Activated CD4-positive, alpha-beta T cell treated with anti-CD3 and anti-CD28 coated beads, Interleukin-2, amount 50 U/mL, for 4 hours (primary cell): ENCODE measurements at places on chromosomes 2 and 18.

DNA sequence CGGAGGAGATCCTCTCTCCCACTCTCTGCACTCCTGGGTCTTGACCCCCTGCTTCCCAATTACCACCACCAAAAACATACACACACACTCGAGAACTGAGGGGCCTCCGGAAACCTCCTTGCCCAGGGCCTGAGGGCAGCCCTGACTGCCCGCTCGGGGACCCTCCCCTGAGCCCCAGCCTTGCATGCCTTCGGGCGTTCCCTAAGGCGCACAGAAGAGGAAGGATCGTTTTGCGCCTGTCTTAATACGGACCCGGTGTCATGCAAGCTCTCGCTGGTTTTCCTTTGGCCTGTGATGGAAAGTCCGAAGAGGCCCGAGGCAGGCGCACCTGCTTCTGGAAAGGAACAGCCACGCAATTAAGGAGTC is 19.8 kb downstream of the POU3F3 start:
- no peak for DNase-seq

DNA sequence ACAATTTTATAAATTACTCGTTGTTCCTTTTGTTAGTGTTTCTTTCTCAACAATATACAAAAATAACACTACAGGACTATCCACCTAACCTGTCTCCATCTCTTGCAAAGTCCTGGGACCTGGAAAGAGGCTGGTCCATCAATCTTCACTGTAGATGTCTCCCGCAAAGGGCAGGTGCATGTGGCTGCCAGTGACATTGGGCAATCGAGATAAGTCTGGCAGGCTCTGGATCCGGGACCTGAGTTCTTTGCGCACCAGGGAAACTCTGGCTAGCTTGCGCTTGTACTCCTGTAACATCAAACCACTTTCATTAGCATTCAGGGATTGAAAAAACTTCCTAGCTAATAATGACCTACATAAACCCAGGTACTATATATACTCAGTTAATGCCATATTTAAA is 20.5 kb downstream of the RMP24 start:
- DNase-seq = no peak

- no peak for DNase-seq
Observed at GRCh38 chr18:48841381-48842258, 109.1 kb downstream of the SMAD7 start.

GRCh38 chr18:69701305-69701704 is 246.4 kb downstream of the CD226 start:
- no peak for DNase-seq

DNA sequence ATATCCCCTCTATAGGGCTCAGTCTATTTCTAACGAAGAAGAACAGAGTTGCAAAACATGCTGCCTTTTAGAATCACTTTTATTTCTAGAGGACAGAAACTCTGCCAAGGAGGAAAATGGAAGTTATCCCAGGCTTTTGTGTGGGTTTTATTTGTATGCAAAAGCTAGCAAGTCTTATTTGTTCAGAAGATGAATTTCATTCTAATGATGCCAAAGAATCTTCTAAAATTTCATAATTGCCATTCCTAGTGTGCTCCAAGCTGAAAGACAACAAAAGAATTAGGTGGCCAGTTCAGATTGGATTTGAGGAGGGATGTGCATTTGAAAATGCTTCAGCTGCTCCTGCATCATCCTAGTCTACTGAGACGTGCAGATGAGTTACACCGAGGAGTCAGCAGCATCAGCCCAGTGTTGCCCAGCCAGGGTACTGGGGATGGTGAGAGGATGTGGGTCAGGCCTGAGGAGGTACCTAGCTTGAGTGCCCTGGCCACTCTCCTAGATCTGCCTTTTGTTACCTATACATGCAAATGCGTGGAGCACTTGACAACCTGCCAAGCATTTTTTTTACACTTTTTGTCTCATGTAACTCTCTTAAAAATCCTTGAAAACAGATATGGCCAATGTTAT is 80.1 kb downstream of the KCNS3 start:
- no peak for DNase-seq

- DNase-seq = no peak
Observed at GRCh38 chr2:200454927-200455801, 54.7 kb downstream of the KCTD18 start.

DNA sequence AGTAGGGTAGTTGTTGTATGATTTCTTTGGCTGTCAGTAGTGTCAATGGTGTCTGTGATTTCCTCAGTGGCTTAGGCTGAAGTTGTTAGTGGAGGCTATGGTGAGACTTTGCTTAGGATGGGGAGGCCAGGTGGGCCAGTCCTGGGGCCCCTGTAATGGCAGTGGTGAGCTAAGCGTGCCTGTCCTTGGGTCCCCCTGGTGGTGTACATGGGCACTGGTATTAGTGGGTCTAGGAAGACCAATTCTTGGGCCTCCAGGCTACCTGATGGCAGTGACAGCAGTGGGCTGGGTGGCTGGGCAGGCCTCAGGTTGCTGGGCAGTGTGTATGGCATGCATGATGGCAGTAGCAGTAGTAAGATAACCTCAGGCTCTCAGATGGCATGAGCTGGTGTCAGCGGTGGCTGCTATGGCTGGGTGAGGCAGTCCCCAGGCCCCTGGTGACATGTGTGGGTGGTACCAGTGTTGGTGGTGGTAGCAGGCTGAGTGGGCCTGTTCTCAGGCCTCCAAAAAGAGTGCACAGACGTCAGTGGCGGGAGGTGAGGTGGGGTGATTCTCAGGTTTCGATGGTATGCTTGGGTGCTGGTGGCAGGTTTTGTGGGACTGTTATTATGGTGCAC is 103.2 kb downstream of the KLHL14 start:
- no peak for DNase-seq

DNA sequence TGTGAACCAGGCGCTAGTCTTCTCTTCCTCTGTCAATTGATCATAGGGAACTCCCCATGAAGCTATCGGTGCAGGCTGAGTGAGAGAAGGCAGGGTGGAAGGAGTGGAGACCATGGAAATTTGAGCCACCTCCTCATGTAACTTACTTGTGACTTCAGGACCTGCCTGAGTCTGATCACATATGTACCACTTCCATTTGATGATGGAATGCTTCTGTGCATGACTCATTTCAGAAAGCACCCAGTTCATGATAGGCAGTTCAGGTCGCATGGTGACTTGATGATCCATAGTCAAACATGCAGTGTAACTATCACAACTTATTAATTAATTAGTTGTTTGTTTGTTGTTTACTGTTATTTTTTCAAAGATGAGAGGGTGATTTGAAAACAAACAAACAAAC is 1296.7 kb downstream of the SUCLG1 start:
- no peak for DNase-seq

DNA sequence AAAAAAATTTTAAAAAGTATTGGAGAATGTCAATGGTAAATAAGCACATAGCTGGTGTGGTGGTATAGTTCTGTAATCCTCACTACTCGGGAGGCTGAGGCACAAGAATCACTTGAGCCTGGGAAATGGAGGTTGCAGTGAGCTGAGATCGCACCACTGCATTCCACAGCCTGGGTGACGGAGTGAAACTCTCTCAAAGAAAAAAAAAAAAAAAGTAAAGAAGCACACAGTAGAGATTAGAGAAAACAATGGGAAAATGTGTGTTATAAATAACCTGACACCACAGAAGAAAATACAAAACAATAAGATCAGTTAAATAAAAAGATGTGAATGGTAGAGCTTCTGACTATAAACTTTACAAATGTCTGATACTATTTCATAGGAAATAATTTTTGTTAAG is 163.7 kb upstream of the WDSUB1 start:
- no peak for DNase-seq

- DNase-seq = no peak
Observed at GRCh38 chr2:42230891-42231290, 61.7 kb downstream of the EML4 start.

DNA sequence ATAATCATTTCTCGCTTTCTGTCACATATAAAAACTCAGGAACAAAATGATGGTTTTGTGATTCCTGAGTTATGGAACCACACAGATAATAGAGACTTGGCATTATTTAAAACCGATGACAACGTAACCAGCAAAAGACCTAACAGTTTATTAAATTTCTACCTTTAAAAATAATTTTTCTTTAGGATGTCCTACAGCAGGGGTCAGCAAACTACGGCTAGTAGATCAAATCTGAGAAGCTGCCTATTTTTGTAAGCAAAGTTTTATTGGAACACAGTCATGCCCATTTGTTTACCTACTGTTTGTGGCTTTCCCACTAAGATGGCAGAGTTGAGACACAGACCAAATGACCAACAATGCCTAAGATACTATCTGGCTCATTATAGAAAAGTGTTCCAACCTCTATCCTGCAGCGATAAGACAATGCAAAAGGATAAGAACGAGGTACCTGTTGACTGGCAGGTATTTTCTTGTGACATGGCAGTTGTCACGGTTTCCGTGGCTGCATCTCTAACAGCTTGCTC is 53.0 kb upstream of the ZFP36L2 start:
- no peak for DNase-seq

- no peak for DNase-seq
Observed at GRCh38 chr2:238321467-238321866, 1.1 kb downstream of the TRAF3IP1 start.

DNA sequence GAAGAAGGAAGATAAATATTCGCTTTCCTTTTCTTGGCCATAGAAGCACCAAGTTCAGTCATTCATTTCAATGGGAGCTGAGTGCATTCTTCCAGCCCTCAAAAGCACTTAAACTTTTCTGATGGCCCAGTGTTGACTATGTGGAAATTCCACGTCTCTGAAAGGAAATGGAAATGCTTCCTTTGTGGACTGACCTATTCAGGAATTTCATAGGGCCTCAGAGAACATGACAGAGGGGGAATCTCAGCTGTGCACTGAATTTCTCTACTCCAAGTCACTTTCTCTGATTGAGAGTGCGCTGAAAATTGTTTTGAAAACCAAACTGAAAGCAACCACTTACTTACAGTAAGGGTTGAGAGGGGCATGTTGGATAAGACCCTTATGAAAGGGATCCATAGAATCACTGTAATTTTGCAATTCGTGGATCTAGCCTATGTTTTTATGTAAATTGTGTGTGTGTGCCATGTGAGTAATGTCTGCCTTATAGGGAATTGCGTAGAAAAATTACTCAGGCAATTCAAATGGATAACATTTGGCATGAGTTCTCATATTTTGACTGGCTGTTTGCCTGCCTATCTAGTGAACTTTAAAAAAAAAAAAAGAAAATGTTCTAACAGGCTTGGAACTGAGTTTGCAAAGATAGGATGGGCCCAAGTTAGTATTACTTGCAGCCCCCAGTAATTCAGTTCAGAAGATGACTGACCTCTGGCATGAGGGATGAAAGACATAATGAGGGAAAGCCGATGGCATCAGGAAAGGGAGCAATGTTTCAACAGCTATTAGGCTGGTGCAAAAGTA is 437.0 kb downstream of the PTPRM start:
- DNase-seq = no peak

DNA sequence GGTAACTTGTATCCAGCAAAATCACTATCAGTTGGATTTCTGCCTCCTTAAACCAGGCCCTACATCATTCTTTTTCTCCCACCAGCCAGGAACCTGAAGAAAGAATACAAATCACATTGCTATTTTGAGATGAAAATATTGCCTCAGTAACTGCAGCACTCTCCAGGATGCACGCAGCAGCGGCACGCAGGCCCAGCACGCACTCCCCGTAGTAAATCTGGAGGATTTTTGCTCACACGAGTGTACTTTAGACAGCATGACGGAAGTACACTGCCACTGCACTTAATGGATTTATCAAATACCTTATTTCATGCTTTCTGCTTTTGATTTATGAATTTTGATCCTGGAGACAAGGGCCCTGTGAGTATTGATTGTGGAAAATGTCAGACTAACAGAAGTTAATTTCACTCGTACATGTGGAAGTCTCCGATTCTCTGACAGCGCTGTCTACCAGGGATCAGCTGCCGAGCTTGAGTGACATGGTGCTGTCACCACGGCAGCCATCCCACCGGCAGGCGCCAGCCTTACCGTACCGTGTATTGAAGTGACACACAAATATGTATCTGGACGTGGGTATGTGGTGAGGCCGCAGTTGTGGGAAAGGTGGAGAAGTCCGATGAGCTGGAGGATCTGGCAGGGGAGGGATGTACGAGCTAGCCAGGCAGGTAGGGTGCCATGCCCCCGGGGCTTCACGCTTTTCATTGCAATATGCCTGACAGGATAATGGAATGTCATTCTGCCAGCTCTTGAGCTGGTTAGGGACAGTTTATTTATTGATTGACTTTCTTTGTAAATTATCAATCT is 863.7 kb downstream of the GALR1 start:
- no peak for DNase-seq

DNA sequence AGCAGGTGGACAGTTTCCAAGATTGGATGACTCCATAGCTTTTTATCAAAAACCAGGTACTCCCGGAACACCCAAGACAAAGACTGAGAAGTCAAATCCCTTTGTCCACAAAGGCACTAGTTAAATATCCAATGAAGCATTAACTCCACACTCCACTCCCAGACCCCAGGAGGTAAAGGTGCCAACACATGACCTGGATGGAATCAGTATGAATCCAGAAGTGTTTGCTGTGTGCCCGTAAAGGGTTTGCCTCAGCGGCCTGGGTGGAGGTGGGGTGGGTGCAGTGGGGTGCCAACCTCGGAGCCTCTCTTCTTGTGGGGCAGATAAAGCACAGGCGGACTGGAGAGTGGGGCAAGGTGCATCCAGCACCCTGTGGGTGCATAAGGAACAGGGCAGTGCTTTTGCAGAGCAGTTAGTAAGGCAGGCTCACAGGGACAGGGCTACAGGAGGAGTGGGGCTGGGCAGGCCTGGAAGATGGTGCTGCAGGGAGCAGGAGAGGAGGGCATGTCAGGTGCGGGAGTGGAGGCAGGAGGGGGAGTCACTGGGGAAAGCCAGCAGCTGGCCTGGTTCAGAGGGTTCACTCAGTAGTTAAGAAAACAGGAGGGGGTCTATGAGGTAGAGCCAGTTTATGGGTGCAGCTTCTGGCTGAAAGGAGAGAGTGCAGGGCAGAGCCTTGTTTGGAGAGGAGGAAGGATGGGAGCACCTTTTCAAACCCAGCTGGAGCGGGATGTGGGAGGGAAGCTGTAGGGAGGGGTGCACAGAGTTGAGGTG is 208.4 kb upstream of the SMAD2 start:
- DNase-seq = no peak

GRCh38 chr2:68248361-68248760 is 4.0 kb downstream of the PPP3R1 start:
- no peak for DNase-seq

DNA sequence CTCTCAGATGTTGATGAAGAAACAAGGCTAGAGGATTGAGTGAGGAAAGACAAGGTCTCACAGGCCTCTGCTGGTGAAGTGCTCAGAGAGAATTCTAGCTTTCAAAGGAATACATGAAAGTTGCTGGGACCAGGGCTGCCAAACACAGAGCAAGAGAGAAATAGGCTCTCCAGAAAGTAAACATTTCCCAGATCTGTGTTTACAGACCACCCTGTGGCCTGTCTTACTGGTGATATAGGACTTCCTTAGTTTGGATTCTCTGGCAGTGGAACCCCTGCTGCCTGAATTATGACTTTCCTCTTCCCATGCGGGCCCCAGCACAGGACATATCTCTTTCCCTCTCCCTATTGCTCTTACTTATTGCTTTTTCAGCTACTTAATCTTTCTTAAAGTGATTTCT is 64.5 kb downstream of the TACR1 start:
- no peak for DNase-seq

- DNase-seq = no peak
Observed at GRCh38 chr18:74961596-74961995, 247.3 kb downstream of the PTGR3 start.

- DNase-seq = no peak
Observed at GRCh38 chr2:158692372-158693103, 102.6 kb upstream of the DAPL1 start.

- no peak for DNase-seq
Observed at GRCh38 chr18:59455728-59456276, 96.7 kb upstream of the LMAN1 start.
